CD4-positive, alpha-beta T cell treated with Interleukin-2 at 100 ng/mL for 4 hours (primary cell): ENCODE measurements at places on chromosomes 4 and X.

DNA sequence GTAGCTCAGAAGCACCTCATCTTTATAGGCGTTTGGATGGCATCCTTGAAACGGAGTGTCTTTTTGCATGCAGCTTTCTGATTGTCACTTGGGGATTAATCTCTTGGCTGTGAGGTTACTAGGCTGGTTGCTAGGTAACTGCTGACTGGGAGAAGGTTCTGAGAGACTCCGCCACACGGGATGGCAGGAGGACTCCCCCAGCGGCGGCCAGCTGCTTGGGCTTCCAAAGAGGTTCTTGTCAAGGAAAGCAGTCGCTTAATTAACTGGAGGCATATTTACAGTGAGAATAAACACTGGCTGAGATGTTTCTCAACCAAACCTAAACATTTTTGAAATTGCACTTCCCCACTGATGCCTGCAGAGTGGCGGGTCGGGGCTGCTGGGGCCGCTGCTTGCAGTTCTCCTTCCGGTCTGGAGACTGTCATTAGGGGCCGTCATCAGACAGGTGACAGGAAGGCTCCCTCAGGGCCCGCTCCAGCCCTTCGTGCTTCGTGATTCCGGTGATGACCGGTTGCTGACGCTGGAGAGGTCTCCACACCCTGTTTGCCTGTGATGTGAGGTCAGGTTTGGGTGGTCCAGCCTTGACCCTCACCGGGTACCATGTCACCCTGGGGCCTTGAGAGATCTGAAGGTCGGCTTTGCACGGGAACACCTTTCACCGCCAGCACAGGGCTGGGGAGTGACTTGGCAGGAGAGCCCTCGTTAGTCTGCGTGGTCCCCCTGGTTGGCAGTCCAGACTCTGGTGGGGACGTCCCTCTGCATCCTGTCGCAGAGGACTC, 9.1 kb downstream of the NSG1 start:
- no peak for DNase-seq

DNA sequence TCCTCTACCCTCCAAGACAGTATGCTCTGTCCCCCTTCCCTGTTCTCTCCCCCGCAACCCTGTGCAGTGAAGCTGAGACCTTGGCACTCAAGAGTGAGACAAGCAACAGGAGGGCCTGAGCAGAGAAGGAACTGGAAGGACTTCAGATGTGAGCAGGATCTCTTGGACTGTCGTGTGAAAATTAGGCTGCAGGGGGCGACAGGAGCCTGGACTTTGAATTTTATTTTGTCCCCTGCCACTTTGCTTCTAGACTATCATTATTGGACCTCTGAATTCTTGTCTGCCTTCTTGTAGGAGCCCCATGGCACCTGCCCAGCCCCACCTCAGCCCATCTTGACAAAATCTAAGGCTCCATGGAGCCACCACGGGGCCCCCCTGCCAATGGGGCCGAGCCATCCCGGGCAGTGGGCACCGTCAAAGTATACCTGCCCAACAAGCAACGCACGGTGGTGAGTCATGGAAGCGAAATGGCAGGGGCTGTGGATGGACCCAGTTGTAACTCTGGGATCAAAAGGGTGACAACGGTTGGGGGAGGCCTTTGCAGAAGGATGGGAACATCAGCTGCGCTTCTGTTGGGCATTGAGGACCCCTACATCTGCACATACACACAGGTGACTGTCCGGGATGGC, 1.7 kb downstream of the ARAF start:
- peak; percentile 27 for DNase-seq

DNA sequence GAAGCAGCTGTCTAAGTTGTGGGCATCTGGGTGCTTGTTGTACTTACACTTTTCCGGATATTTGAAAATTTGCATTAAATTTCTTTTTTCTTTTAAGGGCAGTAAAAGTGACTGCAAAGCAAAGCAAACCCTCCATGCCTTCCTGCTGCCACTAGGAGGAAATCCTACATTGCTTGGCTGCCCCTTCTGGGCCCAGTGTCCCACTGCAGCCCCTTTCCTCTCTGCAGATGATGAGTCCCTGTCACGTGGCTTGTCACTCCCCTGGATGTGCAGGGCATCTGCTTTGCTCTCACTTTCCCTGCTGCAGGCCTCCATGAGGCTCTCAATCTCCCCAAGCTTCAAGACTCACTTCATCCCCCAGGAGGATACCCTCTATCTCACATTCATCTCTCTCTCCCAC, 12.7 kb downstream of the TSR2 start:
- no peak for DNase-seq

GRCh38 chr4:176508780-176509331, 189.1 kb downstream of the SPCS3 start:
- DNase-seq = no peak

DNA sequence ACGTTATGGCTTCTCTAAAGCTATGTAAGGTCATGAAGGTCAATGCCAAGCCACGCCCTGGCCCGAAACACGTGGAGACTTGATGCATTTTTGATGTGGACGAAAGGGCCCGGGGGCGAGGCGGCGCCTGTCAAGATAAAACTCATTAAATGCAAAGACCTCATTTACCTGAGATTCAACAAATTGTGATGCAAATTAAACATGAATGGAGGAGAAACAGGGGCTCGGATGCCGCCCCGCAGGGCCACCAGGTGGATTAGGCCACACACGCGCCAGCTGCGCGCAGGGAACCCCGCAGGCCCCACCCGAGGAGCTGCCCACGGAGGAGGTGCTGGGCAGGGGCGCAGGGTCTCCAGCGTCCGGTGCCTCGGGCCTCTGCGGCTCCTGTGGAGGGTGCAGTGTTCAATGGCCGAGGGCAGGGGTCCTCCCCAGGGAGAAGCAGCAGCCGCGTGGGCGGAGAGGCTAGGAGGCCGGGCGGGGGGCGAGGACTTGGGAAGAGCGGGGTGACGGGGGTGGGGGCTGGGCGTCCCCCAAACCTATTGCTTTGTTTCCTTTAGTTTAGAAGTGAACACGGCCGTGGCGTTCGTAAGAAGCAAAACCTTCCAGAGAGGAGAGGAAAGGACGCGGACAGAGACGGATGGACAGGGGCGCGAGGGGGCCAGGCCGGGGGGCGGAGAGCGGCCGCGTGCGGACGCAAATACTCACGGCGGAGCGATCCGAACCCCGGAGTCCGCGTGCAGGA, 40.4 kb downstream of the CPLX1 start:
- DNase-seq = no peak

DNA sequence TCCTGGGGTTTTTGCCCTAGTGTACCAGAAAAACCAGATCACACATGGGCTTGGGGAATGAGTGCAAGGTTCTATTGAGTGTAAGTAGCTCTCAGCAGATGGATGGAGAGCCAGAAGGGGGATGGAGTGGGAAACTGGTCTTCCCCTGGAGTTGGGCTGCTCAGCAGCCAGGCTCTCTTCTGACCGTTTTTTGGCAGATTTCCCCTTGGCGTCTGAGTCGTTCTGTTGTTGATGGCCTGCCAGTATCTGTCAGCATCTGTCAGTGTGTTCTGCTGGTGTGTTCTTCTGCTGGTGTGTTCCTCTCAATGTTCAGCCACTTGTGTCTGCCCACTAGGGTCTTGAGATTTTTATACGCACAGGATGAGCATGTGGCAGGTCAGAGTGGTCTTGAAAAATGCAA, 633.9 kb upstream of the CPEB2 start:
- DNase-seq = no peak

DNA sequence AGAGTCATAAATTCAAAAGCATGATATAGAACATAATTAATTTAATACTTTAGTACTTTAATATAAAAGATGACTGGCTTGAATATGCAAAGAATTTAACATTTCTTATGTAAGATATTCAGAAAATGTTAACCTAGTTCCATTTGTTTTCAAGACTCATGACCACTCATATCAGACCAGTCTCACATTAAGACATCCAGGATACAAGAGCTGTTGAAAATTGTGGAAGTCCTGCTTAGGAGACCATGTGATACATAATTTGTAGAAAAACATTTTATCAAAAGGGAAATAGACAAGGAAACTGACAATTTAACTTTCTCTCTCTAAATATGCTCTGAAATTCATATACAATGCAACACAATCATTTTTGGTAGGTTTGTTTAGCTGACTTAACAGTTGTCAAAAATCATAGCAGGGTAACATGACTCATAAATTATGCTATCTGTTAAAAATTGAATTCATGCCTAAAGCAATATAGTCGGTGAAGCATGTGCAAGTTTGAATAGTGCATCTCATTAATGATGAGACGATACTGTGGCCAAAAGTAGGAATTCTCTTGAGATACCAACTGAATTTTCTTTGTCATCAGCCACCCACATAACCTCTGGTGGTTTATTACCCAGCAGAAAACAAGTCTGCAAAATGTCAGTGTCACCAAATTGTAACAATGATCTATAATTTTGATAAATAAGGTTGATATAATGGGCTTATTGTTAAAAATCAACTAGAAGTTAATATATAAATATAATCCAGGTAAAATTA, 211.4 kb downstream of the GASK1B start:
- DNase-seq = no peak

GRCh38 chrX:129496625-129497024, 26.7 kb downstream of the SMARCA1 start:
- no peak for DNase-seq

- DNase-seq = peak; percentile 81
Observed at GRCh38 chr4:36244257-36245082, at the start of gene ARAP2. ARAP2 (minus strand) TSS chr4:36244514; CDS start chr4:36229486, 15,028 bp downstream.

DNA sequence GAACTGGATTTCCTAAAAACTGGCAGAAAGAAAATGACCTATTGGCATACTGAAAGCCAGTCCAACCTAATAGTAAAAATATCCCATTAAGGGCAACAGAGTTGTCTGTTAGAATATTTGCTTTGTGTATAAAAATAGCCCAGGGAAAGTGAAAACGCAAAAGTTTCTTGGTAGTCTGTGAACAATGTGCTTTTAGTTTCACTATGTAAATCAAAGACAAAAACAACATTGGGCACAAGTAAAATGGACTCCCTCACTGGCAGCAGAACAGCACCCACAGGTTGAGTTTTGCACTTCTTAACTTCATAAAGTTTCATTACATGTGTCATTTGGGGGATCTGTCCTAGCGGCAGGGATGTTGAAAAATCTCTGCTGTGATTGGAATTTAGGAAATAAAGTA, 4.3 kb upstream of the FGG start:
- DNase-seq = no peak

GRCh38 chr4:73221734-73222133, 36.9 kb downstream of the ANKRD17 start:
- no peak for DNase-seq

GRCh38 chr4:173177232-173177631, 8.6 kb downstream of the GALNT7 start:
- DNase-seq = no peak

DNA sequence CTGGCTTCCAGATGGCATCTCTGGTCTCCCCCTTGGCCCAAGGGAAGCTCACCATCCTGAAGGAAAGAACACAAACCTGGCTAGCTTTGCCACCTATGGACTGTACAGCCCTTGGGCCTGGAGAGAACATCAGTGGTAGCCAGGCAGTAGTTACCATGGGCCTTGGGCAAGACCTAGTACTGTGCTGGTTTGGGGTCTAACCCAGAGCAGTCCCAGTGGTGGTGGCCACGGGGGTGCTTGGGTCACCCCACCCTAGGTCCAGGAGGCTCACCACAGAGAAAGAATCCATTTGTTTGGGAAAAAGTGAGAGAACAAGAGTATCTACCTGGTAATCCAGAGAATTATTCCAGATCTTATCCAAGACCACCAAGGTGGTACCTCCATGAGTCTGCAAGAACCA, 290.7 kb upstream of the PPP1R2C start:
- DNase-seq = no peak

DNA sequence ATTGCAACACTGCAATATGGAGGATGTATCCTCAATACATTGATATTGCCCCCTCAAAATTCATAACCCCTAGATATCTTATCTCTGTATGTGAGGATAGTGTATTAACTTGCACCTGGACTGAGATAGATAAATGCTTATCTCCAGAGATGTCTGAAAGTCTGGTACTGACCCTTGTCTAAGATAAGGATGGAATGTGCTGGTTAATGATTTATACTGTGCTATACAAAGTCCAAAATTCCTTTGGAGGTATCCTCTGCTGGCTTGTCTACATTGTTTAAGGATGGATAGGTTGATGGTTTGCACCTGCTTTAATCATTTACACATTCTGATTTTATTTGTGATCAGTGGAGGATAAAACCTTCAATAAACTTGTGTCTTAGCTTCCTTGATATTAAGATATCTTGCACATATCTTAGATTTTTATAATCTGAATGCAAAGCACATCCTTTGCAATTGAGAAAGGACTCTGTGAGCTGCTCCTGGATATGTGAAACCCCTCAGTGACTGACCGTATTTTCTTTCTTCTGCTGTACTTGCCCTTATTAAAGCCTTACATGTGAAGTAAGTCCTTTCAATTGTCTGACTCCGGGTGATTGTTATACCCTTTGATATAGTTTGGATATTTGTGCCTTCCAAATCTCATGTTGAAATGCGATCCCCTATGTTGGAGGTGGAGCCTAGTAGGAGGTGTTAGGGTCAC, 430.3 kb upstream of the MAOA start:
- no peak for DNase-seq

GRCh38 chrX:66601522-66601921, 37.4 kb downstream of the EDA2R start:
- no peak for DNase-seq

DNA sequence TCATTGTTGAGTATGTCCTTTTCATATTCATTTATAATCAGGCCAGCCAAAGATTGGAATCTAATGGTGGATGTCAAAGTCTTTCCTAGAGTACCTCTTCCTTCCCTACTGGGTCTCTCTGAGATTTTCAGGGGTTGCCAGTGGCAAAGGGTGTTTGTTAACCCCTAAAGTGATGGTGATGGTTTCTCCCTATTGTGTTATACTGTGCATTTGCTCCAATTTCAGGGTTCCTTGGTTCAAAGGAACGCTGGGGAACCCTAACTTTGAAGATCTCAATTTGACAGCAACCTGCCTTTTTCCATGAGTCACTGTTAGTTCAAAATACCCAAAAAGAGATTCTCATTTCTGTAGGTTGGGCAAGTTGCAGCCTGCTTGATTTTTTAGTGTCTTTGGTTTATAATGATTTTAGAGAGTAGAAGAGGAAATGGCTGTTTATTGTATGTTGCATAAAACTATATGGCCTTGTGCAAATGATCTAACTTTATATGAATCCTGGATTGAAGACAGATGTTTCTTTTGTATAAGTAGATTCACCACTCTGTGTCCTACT, 23.0 kb downstream of the GAB1 start:
- DNase-seq = no peak

GRCh38 chr4:15873117-15873516, 65.4 kb downstream of the FGFBP1 start:
- no peak for DNase-seq

DNA sequence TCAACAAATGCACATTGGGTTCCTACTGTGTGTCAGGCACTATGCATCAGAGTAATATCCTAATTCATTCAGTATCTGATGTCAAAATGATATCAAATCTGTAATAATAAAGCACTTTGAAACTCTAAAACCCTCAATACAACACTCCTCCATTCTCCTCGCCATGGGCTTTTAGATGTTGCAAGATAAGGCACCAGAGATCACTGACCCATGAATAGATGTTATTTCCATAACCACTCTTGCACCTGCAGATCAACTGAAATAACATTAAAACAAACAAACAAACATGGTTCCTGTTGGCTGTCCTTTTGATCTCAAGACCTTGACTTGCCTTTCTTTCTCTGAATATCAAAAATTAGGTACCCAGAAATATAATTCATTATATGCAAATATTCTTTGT, 100.2 kb downstream of the MAB21L2 start:
- no peak for DNase-seq

GRCh38 chr4:169071747-169072146, 61.7 kb upstream of the CBR4 start:
- no peak for DNase-seq
